ENCODE measurements at places on chromosomes 2 and 18.
A peak's percentile ranks its signal among the peaks of the same experiment; 100 is the strongest.

DNA sequence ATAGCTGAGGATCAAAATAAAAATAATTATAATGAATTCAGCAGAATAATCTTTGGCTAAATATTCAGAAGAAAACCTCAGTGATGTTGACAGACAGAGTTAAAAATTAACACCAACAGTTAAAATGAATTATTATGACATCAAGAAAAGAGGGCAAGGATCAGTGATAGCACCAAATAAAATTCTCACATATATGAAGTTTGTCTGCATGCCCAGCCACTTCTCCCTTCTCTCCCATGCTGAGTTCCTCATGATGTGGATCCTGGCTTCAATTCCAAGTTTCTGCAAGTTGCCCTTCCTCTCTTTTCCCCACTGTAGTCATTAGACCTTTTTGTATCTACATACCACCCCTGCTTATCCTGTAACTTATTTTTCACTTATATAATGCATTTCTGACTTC, 6.8 kb downstream of the STRADB start:
- peaks cover 5% of the 10 kb centered on the region for H3K4me1 ChIP-seq
- H3K27ac ChIP-seq: no peak overlapping the region
- no peak overlapping the region for H3K4me3 ChIP-seq
- no peaks in the 10 kb centered on the region for H3K27me3 ChIP-seq
- no peak for DNase-seq

- peaks cover 35% of the 10 kb centered on the region for H3K4me1 ChIP-seq
- peaks cover 21% of the 10 kb centered on the region for H3K36me3 ChIP-seq
- H3K27me3 ChIP-seq: no peaks in the 10 kb centered on the region
- no peak overlapping the region for H3K4me3 ChIP-seq
- no peak overlapping the region for H3K27ac ChIP-seq
Observed at GRCh38 chr18:5287854-5288253, 7.7 kb downstream of the ZBTB14 start.

GRCh38 chr18:70181015-70181414, 24.5 kb downstream of the RTTN start:
- no peak overlapping the region for H3K4me3 ChIP-seq
- peaks cover 9% of the 10 kb centered on the region for H3K4me1 ChIP-seq
- H3K27me3 ChIP-seq: no peaks in the 10 kb centered on the region
- no peak overlapping the region for H3K27ac ChIP-seq
- H3K36me3 ChIP-seq: peaks cover 22% of the 10 kb centered on the region

GRCh38 chr2:165193178-165193777, 10.6 kb downstream of the SCN3A start:
- H3K4me3 ChIP-seq: no peak overlapping the region
- DNase-seq: no peak
- H3K36me3 ChIP-seq: no peaks in the 10 kb centered on the region
- H3K27ac ChIP-seq: no peak overlapping the region

- no peaks in the 10 kb centered on the region for H3K27me3 ChIP-seq
- no peaks in the 10 kb centered on the region for H3K4me1 ChIP-seq
- no peaks in the 10 kb centered on the region for H3K36me3 ChIP-seq
- H3K27ac ChIP-seq: no peak overlapping the region
Observed at GRCh38 chr2:220006152-220006621, 378.8 kb downstream of the SLC4A3 start.

DNA sequence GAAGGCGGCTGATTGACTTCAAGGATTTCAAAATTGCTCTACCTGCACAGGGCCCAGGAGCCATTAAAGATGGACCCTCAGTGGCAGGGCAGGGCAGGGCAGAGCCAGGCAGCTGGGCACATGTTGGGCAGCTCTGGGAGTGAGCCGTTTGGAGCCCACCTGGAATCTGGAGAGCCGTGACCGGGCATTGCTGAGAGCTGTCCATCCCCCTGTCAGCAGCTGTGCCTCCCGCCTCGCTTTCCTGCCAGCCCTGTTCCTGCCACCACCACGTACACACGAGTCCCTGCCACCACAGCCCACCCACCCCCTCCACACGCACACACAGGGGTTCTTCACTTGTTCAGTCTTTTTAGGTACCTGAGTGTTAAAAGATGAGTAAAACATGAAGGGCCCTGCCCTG, 22.9 kb downstream of the ATOH8 start:
- H3K4me1 ChIP-seq: no peaks in the 10 kb centered on the region
- peaks cover 28% of the 10 kb centered on the region for H3K27me3 ChIP-seq
- no peaks in the 10 kb centered on the region for H3K36me3 ChIP-seq

DNA sequence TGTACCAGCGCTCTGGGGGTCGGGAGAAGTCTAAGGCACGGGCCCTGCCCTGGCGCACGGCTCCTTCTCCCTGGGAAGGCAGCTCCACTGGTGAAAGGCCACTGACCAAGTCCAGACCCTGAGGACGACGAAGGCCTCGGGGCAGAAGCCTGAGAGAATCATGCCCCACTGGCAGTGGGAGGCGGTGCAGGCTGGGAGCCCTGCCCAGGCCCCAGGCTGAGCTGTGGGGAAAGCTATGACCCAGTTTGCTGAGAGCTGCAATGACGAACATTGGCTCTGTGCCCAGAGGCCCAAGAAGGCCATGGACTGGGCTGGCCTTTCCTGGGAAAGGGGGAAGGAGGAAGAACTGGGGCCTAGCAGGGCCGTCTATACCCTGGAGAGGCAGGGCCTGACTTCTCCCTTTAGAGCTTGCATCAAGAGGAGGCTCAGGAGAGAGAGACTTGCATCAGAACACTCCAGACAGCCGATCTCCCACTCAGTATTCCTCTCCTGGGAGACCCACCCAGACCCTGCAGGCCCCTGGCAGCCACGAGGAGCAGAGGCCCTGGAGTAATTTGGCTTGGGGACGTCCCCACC, 32.9 kb downstream of the HS1BP3 start:
- DNase-seq: no peak
- H3K27me3 ChIP-seq: no peaks in the 10 kb centered on the region
- no peak overlapping the region for H3K4me3 ChIP-seq
- H3K4me1 ChIP-seq: no peaks in the 10 kb centered on the region
- no peak overlapping the region for H3K27ac ChIP-seq
- peaks cover 23% of the 10 kb centered on the region for H3K36me3 ChIP-seq

DNA sequence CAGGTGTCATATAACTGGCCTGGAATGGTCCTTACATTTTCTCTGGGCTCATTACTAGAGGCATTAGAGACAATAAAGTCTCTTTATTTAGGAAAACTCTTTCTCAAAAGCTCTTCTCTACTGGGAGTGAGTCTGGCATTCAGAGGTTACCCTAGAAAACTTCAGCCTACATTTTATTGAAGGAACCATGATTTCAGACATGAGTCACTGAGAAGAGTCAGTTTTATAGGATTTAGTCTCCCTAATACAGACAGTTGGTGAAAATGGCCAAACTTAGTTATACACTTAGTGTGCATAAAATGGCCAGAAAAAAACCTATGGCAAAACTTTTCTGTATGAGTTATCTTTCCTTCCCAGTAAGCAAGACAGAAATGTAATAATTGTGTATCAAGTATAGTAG, 689.4 kb downstream of the ZEB2 start:
- no peak for DNase-seq
- peaks cover 9% of the 10 kb centered on the region for H3K27me3 ChIP-seq
- H3K4me1 ChIP-seq: no peaks in the 10 kb centered on the region
- H3K27ac ChIP-seq: no peak overlapping the region
- no peak overlapping the region for H3K4me3 ChIP-seq

- H3K4me1 ChIP-seq: peaks cover 2% of the 10 kb centered on the region
- peaks cover 2% of the 10 kb centered on the region for H3K36me3 ChIP-seq
- no peak overlapping the region for H3K4me3 ChIP-seq
- no peak for DNase-seq
Observed at GRCh38 chr2:236686561-236686960, 116.9 kb downstream of the ACKR3 start.

DNA sequence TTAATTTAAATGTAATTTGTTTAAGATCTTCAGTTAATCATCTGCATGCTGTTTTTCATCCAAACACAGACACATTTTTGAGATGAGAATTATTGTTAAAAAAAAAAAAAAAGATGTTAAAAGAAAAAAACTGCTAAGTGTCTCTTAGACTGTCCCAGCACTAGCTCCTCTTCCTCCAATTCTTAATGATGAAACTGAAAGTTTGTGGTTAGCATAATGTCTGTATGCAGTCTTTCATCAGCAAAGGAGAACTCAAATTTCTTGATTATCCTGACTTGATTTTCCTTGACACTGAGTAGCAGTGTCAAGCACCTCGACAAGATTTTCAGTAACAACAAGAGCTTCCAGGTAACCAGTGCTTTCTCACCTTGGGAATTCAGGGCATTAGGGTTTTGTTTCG, 274.4 kb downstream of the LRRTM1 start:
- no peak overlapping the region for H3K4me3 ChIP-seq
- DNase-seq: no peak

DNA sequence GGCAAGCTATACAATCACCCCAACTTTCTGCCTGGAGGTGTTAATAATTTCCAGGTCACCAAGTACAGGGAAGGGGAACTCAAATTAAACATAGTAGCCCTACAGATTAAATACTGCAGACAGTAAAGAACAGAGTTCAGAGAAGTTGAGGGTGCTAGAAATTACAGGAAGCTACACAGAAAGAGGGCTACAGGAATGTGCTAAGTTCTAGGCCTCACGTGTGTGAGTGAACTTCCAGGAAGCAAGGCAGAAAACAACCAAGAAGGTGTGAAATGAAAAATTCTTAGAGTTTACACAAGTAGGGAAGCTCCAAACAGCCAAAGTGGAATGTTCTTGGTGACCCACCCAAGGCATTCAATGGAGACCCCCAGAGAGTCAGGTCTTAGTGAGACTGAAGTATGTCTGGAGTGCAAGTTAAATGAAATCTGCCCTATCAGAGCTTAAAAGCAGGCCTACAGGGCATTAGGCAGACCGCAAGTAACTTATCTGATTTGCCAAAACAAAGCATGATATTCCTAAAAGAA, 58.1 kb upstream of the RNU4ATAC start:
- no peak overlapping the region for H3K4me3 ChIP-seq
- H3K4me1 ChIP-seq: peaks cover 53% of the 10 kb centered on the region
- H3K36me3 ChIP-seq: peaks cover 24% of the 10 kb centered on the region
- peak overlapping the region; percentile 75 for H3K27ac ChIP-seq
- H3K27me3 ChIP-seq: no peaks in the 10 kb centered on the region
- DNase-seq: no peak

DNA sequence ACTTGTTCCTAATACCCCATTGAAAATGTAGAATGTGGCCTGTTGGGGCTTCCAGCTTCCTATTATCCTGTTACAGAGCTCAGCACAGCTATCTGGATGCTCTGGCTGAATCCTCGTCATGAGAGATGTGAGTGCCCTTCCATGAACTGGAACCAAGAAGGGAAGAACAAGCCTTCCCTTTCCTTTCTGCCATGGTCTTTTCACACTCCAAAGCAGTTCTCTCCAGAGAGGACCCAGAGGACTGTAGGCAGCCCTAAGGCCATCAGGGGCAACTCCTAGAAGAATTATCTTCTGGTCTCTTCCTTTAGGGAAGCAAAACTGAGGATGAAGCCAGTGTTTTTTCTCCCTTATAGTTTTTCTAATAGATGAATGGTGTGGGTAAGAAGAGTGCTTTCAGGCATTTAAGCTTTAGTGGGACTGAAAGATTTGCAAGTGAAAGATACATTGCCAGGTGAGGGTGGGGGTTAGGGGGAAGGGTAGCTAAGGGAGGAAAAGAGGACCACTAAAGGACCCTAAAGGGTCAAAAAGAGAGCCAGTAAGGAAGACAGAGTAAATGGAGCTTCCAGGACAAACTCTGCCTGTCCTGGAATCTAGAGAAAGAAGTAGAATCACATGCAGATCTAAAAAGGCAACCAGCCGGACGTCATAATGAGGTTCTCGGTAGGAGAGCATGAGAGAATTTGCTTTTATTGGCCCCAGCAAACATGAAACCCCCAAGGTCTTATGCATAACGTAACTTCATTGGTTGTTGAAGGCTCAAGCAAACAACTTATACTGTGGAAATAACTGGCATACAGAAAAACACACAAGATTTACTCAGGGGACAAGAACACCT, 12.4 kb upstream of the XPO1 start:
- no peaks in the 10 kb centered on the region for H3K4me1 ChIP-seq
- no peak for DNase-seq
- H3K36me3 ChIP-seq: no peaks in the 10 kb centered on the region
- H3K4me3 ChIP-seq: no peak overlapping the region
- H3K27ac ChIP-seq: no peak overlapping the region
- no peaks in the 10 kb centered on the region for H3K27me3 ChIP-seq

- peaks cover 22% of the 10 kb centered on the region for H3K27me3 ChIP-seq
- H3K4me3 ChIP-seq: no peak overlapping the region
- peaks cover 6% of the 10 kb centered on the region for H3K4me1 ChIP-seq
Observed at GRCh38 chr2:37349231-37349860, 4.9 kb downstream of the QPCT start.

GRCh38 chr2:8500124-8501054, 181.5 kb upstream of the ID2 start:
- no peak overlapping the region for H3K4me3 ChIP-seq
- H3K27ac ChIP-seq: no peak overlapping the region
- peaks cover 8% of the 10 kb centered on the region for H3K4me1 ChIP-seq
- H3K27me3 ChIP-seq: no peaks in the 10 kb centered on the region
- peaks cover under 1% of the 10 kb centered on the region for H3K36me3 ChIP-seq

DNA sequence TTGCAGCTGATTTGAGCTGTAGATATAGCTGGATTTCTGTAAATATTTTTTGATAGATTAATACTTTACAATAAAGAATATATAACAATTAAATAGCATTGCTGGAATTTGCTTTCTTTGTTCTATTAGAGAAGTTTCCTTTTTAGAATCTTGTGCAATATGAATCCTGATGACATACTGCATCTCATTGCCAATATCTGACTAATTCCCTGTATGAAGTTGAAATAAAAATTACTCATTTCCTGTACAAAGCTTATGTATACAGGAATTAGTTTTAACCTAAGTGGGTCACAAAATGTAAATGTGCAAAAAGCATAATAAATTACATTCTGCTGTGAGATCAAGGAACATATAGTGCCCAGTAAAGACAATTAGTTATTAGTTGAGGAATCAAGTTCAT, 72.8 kb upstream of the TMEFF2 start:
- H3K27ac ChIP-seq: no peak overlapping the region
- H3K36me3 ChIP-seq: no peaks in the 10 kb centered on the region

GRCh38 chr18:11119550-11119949, 29.8 kb downstream of the PIEZO2 start:
- H3K4me3 ChIP-seq: no peak overlapping the region
- H3K36me3 ChIP-seq: no peaks in the 10 kb centered on the region
- DNase-seq: no peak

- H3K27ac ChIP-seq: no peak overlapping the region
- H3K36me3 ChIP-seq: no peaks in the 10 kb centered on the region
- DNase-seq: no peak
- H3K27me3 ChIP-seq: peaks cover 40% of the 10 kb centered on the region
Observed at GRCh38 chr2:177799531-177799930, 273.0 kb downstream of the PDE11A start.

- no peaks in the 10 kb centered on the region for H3K36me3 ChIP-seq
- DNase-seq: no peak
Observed at GRCh38 chr18:34929336-34929780, 111.9 kb upstream of the MAPRE2 start.

GRCh38 chr2:124882423-124882822, 857.3 kb downstream of the CNTNAP5 start:
- H3K27ac ChIP-seq: no peak overlapping the region
- no peaks in the 10 kb centered on the region for H3K27me3 ChIP-seq
- H3K36me3 ChIP-seq: no peaks in the 10 kb centered on the region
- no peaks in the 10 kb centered on the region for H3K4me1 ChIP-seq
- DNase-seq: no peak
